Stimulated activated CD4-positive, alpha-beta T cell treated with anti-CD3 and anti-CD28 coated beads, TNF-alpha, amount 100 ng/mL, for 1 hour (primary cell): ENCODE measurements at places on chromosomes 12 and 14.
A peak's percentile ranks its signal among the peaks of the same experiment; 100 is the strongest.

- no peak for DNase-seq
These were observed 962.0 kb upstream of the NOVA1 start for GRCh38 chr14:27559848-27560247.

- DNase-seq, result no peak
These were observed 186.2 kb upstream of the C14orf180 start for GRCh38 chr14:104393199-104393897.

DNA sequence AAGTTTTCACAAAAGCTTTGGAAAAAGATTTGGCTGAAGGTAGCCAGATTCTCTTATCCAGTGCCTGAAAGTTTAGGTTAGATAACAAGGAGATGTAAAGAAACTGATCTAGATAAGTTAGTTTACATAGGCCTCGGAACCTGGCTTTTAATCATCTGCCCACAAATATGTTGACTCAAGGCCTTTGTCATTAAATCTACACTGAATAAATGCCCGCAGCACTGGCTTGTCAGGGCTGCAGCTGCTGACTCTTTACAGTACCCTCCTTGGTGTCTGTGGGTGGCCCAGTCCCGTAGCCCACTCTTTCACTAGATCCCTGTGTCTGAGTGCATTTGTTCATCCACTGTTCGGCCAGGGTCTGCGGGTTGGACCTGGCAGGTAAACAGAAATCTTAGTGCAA, 58.0 kb downstream of the TMEM116 start:
- no peak for DNase-seq

DNA sequence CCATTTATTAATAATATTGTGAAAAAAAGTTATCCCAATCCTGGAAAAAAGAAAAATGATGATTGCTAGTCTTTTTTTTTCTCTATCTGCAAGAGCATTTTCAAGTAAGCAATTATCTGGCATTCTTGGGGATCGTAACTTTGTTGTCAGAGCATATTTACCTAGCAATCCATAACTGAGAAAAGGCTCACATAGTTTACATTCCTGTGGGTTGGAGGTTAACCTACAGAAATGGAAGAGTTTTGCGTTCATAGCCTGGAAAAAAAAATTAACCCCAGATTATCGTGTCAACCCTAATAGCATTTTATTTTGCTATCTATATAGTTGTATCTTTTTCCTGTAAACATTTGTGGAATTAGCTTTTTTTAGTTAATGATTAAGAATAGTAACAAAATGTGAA, 292.3 kb downstream of the DAD1 start:
- DNase-seq, result no peak

GRCh38 chr12:61502179-61502578, 758.0 kb upstream of the USP15 start:
- DNase-seq, result no peak

DNA sequence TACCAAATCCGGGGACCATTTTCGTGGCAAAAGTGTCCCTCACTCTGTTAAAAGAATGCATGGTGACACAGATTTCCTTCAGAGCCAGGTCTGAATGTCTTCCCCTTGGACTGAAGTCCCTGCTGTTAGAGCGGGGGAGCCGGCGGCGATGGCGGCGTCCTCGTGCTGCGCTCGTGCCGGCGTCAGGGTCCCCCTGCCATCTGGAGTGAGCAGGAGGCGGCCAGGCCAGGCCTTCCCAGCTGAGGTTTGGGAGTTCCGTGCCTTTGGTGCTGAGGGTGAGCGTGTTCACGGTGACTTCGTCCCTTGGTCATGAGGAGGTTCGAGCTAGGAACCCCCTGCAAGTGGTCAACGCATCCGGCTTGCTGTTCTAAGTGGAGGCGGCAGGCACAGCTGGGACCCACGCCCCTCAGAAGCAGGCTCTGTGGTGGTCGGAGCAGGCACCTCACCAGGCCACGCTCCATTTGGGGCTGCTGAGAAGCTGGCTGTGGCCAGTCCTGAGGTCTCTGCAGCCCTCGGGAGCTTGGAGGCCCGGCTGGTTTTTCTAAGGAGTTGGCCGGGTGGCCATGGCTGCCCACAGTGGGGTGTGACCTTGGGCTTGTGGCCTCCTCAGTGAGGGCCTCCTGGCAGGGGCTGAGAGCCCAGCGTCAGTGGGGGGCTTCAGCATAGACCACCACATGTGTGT, 9.5 kb downstream of the ZFYVE21 start:
- DNase-seq, result no peak

DNA sequence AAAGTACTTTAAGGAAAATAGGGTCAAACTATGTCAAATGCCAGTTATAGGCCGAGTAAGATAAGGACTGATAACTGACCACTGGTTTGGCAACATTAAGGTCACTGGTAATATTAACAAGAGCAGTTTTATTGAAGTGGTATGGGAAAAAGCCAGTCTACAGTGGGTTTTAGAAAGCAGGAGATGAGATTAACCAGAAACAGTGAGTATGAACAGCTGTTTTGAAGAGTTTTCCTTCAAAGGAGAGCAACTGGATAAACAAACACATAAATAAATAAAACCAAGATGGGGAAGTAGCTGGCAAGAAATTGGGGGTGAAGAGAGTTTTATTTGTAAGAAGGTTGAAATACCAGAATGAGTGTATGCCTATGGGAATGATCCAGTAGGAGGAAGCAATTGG, 30.3 kb downstream of the KITLG start:
- no peak for DNase-seq

GRCh38 chr12:112149596-112149995, 24.2 kb downstream of the TRAFD1 start:
- no peak for DNase-seq

DNA sequence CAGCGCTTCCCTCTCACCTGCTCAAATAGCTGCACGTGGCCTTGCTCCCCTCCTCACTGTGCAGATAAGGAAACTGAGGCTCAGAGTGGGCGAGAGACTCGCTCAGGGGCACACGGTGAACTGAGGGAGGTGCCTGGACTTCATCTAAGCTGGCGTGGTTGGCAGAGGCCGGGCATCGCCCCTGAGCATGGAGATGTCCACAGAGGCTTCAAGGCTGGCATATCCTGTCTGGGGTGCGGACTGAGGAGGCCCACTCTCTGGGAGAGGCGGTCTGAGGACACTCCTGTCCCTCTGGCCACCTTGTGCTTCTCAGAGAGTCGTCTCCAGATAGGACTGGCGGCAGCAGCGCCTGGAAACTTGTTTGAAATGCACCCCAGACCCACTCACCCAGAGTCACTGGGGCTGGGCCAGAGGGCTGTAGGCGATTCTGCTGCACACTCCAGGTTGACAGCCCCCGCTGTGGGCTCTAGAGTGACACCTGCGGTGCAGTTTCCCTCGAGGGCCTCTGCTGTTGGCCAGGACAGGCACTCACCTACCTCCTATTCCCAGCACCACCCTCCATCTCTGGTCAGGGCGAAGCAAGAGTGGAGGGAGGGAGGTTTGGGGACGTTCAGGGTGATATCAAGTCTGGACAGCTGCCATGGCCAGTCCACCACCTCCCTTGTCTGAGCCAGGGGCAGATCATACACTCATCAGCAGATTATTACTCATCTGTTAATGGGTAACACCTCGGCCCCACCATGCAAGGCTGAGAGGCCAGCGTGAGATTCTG, 11.2 kb upstream of the LBHD2 start:
- no peak for DNase-seq

DNA sequence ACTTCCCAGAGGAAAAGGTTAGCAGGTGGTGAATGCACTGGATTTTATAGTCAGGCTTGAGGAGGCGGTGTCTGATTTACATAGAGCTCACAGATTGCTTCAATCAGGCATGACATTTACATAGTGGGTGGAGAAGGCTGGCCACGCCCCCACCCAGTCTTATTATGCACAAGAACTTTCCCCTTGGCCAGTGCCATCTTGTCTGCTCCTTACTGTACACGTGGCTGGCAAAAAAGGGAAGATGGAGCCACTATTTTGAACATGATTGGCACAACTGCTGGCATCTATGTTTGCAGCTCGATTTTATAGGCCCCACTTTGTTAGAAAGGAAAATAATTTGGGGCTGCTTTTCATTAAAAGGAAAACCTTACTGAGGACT, 10.9 kb upstream of the LGMN start:
- DNase-seq, result no peak

DNA sequence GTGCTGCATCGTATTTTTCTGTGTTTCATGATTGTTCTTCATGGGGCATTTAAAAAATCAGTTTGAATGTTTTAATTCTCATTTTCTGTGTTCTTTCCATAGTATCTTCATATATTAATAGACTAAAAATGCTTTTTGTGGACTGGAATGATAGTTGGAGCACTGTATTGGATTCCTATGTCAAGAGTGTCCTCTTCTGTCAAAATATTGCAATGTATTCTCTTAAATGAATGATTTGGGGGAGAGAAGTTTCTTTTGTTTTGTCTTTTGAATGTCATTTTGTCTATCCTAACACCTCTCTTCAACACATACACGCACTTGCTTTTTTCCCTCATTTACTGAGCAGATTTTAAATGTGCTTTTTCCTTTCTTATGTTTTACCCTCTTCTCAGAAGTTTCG, 4.7 kb upstream of the EIF2S3B start:
- DNase-seq, result no peak

DNA sequence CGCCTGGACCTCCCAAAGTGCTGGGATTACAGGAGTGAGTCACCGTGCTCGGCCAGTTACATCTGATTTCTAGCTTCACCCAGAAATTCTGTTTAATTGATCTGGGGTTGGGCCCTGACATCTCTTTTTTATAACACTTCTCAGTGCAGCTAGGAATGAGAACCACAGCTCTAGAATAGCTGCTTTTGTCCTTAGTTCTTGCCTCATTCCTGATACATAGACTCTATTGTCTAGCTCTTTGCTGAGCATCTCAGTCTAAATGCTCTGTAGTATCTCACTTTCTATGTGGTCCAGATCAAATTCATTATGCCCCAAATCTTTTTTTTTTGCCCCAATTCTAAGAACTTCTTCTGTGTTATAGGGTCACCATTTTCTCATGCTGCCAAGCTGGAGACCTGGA, 29.9 kb upstream of the FUT8 start:
- no peak for DNase-seq

DNA sequence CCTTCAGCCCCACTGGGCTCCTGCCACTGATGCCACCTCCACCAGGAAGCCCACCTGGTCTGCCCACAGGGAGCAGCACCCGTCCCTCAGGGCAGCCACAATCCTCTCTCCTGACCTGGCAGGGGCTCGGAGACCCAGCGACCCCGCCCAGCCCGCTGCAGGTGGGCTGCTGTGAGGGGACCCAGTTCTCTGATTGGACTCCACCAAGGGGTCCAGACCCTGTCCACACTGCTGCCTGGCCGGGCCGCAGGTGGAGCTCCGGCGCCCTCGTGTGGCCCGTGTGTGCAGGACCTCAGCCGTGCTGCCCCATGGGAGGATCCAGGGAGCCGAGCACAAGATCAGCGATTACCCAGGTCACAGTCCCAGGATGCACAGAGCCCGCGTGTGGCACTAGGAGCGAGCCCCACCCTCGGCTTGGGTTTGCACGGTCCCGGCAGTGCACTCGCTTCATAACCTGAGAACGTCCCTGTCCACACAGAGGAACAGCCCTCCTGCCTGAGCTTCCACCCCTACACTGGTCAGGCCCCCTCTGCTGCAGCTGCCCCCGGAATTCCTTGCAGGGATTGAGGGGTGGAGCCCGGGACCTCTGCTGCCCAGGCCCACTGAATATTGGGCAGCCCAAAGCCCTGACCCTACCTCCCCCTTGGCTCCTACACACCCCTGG, 35.4 kb upstream of the TMEM179 start:
- DNase-seq, result peak; percentile 15

GRCh38 chr12:59594943-59595500, 807 bp upstream of the SLC16A7 start:
- DNase-seq, result no peak

DNA sequence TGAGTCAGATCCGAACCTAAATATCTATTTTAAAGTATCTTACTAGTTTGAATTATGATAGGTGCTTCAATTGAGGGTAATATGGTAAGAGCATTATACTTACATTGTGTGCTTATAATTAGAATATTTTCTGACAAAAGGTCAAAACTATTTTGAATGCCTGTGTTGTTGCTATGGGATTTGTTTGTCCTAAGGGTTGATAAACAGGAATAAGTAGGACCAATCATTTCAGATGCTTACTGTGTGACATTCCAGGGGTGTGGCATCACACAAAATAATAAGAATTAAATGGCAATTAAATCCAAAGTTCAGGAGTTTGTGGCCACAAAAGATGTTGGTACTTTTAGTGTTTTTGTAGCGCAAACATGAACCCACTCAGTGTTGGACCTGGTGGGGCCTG, 256.2 kb upstream of the DDHD1 start:
- no peak for DNase-seq

DNA sequence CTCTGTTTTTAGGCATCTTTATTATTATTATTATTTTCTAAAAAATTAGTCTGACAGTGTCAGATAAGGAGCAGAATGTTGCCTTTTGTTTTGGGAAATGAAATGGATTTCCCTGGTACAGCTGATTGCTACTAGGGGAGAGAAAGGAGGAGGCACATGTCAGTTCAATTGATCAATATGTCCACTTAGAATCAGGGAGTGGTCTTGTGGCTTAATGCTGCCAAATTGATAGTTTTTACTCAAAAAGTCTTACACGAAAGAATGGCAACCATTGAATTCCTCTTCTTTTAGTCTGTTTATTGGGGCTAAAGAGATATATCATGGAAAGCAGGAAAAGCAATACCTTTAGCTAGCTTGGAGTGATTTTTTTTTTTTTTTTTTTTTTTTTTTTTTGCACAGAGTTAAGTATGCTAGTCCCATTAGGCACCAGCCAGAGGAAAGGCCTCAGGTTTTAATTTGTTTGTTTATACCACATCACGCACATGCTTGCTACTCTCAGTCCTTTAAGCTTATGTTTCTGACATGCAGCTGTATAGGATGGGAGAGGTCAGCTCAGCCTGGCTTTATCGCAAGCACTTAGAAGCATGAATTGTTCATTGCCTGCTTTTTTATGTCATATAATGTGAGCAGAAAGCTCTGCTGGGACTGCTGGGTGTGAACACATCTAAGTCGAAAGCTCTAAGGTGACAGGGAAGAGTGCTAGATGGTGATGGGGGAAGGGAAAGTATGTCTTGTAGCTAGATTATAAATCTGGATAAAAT, 1.4 kb downstream of the AKAP6 start:
- DNase-seq, result no peak

GRCh38 chr12:765840-766239, 13.5 kb downstream of the WNK1 start:
- no peak for DNase-seq

- DNase-seq, result peak; percentile 76
These were observed 5.6 kb upstream of the CRIP1 start for GRCh38 chr14:105480807-105481801.

DNA sequence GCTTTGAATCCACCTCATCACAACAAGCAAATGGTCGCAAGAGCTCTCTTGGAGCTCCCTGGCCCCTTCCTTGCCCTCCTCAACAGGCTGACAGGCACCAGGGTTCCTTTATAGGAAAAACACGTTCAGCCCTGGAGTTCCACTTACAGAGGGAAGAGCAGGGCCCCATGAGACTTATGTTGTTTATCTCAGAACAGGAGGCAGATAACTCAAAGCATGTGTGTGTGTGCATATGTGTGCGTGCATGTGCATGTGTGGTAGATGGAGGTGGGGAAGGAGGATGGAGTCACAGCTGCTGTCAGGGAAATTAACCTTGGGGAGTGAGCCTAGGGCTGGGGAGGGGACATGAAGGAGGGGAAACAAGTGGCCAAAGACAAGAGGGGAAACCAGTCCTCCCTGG, 138.1 kb downstream of the DPF3 start:
- DNase-seq, result no peak

GRCh38 chr12:54262403-54262925, 17.5 kb downstream of the CBX5 start:
- DNase-seq, result no peak

- DNase-seq, result no peak
These were observed 924.3 kb downstream of the BCL11B start for GRCh38 chr14:98347686-98348085.

GRCh38 chr12:85424581-85425348, 144.7 kb downstream of the ALX1 start:
- no peak for DNase-seq
